Stimulated activated CD8-positive, alpha-beta memory T cell treated with anti-CD3 and anti-CD28 coated beads, Interleukin-4, amount 100 ng/mL, for 4 hours (primary cell): ENCODE measurements at places on chromosomes 1 and 21.

DNA sequence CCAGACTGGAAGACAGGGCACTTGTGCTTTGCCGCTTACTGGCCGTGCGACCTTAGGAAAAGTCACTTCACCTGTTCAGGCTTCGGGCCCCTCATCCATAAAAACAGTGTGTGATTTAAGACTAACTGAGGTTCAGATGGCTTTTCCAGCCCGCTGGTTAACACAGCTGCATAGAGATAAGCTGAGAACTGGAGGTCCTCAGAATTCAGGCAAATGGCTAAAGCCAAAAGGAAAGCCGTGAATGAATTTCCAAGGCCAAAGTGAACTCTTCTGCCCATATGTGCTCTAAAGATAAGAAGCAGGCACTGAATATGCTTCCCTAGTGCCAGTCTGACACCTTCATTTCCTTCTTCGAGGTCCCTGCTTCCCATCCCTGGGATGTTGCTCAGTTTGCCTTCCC, 23.5 kb upstream of the SARS1 start:
- DNase-seq: no peak

DNA sequence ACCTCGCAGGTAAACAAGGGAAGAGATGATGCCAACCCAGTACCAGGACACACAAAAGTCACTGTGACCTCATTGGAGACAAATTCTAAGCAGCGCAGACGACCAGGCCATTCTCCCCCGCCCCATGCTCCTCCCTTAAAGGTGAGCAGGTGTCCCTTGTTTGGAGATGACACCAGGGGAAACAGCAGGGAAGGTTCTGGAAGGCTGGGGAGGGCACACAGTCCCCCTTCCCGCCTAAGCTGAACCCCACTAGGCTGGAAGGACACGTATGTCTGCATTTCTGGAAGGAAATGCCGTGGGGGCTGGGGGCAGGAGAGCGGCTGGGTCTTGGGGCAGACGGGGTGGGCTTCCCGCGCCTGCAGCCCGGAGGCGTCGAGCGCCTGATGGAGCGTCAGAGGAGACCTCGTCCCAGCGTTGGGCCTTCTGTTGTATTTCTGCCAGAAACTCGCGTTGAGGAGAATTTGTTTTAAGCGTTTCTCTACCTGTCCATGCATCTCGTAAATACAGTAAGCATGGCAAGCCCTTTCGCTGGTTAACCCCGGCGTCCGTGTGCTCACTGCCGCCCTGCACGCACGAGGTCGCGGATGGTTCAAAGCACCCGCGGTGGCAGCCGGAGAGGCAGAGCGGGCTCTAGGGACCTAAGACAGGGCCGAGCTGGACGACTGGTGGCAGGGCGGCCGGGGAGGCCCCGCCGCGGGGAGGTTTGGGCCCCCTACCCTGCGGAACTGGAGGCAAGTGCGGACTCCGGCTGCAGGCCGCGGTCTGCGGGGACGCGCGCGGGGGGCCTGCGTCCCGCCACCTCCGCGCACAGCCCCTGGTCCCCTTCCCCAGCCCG, 1.2 kb upstream of the LHX4 start:
- DNase-seq: no peak

DNA sequence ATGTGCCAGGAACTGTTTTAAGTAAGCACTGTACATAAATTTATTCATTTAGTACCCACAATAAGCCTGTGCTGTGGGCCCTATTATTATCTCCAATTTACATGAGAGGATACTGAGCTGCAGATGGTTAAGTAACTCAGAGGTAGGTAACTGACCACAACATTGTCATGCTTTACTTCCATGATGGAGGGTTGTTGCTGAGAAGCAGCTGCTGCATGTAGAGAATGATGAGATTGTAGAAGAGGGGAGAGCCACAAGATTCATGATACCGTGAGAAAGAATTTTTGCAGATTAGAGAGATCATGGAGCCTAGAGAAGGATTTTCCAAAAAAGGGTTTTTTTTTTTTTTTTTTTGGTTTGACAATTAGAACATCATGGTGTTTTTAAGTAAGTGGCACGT, 313.1 kb downstream of the PTBP2 start:
- no peak for DNase-seq

DNA sequence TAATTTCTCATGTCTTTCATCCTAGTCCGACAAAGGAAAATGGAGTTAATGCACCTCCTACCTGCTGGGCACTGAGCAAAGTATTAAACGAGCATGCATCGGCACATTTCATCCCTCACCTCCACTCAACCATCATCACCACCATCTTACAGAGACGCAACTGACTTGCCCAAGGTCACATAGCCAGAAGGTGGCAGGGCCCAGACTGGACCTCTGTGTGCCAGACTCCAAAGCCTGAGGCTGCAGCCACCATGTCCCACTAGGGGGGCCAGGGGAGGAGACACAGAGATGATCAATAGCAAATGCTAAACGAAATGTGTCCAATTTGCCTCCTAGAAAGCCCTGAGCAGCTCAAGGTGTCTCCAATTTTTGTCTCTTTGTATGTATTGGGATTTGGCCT, 163.7 kb upstream of the EDN2 start:
- no peak for DNase-seq

DNA sequence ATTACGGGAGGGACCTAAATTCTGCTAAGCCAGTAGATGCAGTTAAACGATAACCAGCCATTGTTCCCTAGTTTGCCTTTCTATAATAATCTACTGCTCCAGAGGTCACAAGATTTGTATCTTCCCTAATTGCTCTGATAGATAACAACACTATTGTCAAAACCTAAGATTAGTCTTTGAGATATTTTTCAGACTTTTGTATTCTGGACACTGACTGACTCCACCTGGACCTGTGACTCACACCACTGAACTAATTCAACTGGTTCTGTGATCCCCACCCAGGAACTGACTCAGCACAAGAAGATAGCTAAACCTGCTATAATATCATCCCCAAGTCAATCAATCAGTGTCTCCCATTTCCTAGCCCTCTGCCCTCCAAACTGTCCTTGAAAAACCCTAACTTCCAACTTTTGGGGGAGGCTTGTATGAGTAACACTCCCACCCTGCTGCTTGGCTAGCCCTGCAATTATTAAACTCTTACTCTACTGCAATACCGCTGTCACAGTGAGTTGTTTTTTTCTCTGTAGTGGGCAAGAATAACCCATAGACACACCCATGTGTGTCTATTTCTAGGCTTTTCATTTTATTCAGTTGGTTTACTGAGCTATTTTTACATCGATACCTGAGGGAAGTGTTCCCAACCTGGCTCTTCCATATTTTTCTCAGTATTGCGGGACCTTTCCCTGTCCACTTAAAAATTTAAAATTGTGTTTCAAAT, 11.2 kb downstream of the KIFAP3 start:
- DNase-seq: no peak

DNA sequence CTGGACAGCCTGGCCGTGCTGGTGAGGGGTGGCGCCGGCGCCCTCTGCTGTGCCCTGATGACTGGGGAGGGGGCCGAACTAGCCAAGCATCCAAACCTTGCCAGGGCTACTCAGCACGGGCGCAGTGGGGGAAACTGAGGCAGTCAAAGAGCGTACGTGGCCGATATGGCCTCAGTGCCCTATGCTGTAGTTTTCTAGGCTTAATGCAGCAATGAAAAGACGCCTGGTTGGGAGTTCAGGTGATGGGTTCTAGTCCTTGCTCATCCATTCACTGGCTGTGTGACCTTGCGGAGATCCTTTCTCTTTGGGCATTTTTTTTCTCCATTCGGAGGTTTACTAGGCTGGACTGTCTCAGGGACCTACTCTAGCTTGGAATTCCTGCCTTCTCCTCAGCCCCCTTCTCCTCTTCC, 822 bp downstream of the MTX1 start:
- DNase-seq: no peak

DNA sequence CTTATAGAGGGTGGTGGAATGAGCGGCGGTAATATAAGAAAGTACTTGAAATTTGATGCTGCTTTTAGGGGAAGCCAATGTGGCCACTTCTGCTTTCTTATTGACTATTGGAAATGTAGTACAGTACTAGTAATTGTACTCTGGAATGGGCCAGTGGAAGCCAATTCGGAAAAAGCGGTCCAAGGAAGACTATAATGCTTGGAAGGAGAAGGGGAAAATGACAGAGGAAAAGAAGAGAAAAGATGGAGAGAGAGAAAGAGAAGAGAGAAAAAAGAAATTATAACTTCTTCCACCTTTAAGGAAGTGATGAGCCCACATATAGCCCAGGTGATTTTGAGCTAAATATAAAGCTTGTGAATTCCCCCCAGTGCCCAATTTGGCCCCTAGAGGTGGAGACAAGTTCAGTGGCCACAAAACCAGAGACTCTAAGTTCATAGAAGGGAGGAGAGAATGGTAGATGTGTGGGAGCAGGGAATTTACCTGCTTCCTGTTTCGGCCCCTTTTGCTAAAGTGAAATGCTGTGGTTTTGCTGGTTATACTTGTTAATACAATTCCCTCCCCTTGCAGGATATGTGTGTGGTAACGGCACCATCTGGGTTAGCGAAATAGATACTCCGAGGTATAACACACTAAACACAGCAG, 35.7 kb upstream of the DUSP10 start:
- no peak for DNase-seq

DNA sequence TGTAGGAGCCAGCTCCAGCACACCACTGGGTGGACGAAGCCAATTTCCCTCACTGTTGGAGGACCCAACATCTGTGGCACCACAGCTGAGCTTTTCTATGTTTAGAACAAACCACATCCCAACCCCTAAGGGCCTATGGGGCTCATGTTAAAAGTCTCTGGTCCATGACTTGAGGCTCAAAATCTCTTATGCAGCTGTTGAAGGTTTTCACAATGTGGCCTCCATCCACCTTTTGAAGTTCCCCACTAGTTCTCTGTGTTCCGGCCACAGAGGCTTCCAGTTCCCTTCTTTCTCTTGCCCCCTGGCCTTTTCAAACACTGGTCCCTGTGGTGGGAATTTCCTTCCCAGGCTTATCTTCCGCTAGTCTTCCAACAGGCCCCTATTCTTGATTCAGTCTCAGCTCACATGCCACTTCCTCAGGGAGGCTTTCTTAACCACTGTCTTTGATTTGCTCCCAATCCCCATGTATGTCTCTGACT, 3.9 kb upstream of the IFNLR1 start:
- DNase-seq: no peak

GRCh38 chr1:12249181-12249580, 19.4 kb downstream of the VPS13D start:
- DNase-seq: no peak

GRCh38 chr1:186785503-186785902, 43.2 kb upstream of the PLA2G4A start:
- no peak for DNase-seq

GRCh38 chr21:35333831-35334618, 284.9 kb upstream of the RUNX1 start:
- DNase-seq: no peak

DNA sequence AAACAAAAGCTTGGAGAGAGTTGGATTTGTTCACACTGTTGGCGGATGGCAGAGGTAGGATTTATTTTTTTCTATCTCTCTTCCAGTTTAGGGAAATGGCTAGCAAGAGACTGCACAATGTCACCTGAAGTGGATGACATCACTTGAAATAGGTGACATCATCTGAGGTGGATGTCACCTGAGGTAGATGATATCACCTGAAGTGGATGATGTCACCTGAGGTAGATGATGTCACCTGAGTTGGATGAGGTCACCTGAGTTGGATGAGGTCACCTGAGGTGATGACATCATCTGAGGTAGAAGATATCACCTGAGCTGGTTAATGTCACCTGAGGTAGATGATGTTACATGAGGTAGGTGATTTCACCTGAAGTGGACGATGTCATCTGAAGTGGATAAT, 413.4 kb downstream of the DSCAM start:
- DNase-seq: no peak

DNA sequence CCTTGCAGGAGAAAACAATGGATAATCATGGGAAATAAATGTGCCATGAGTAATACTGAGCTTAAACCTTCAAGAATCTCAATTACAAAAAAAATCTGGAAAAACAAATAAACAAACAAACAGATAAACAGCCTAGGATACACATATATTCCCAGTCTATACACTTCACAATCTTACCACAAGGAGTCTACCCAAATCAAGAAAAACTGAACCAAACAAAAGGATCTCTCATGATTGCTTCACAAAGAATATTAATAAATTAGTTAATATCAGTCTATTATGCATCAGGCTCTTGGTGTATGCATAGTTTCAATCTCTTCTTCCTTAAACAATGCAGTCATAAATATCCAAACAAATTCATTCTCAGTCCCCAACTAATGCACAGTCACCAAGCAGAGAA, 3.2 kb upstream of the ESRRG start:
- DNase-seq: no peak

- no peak for DNase-seq
Measured at GRCh38 chr1:150511551-150511950, 3.6 kb downstream of the ECM1 start.

DNA sequence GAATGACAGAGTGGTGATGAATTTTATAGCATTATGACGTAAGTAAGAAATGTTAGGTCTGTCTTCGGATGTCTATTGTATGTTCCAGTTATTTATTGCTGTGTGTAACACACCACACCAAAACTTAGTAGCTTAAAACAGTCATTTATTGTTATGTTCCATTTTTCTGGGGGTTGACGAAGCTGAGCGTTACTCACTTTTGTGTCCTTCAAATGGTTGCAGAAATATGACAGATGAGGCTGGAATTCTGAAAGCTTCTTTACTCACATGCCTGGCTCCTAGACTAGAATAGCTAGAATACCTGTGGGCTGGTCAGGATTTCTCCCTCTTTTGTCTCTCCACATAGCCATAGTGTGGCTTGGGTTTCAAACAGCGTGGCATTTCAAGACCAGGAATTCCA, 62.1 kb upstream of the S1PR1 start:
- no peak for DNase-seq

DNA sequence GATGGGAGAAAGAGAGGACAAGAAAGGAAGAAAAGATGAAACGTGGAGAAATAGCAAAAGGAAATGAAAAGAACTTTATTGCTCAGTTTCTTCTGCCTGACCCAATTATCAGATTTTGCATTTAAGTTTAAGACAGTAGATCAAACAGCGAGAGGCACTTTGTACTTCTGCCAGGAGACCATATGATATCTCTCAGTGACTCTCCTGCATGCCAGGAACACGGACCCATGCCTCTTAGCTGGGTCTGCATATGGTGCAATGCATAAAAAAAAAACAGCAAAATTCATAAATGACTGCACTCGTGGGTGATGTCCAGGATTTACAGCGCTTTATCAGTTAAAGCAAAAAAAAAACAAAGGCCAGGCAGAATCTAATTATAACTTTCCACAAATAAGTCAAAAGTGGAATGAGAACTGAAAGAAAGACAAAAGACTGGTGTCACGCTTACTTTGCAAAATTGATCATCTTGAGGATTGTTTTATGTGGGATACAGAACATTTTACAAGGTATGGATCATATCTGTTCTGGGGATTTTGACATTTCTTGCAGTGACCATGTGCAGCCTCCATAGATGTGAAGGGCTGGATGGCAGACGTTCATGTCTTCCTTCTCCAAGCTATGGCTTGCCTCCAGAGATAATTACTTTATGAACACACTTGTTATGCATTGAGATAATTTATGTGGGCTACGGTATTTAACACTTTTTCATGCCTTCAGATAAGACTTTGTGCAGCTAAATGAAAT, 79.5 kb downstream of the RUNX1 start:
- no peak for DNase-seq

GRCh38 chr1:215605011-215605621, 38.0 kb downstream of the KCTD3 start:
- no peak for DNase-seq

- DNase-seq: no peak
Measured at GRCh38 chr1:10237157-10237539, 26.8 kb downstream of the KIF1B start.

GRCh38 chr1:223842784-223843183, 3.0 kb downstream of the TP53BP2 start:
- no peak for DNase-seq
